Suppressor macrophage treated with lipopolysaccharide for 4 hours (primary cell): ENCODE measurements at places on chromosomes 12 and 14.

DNA sequence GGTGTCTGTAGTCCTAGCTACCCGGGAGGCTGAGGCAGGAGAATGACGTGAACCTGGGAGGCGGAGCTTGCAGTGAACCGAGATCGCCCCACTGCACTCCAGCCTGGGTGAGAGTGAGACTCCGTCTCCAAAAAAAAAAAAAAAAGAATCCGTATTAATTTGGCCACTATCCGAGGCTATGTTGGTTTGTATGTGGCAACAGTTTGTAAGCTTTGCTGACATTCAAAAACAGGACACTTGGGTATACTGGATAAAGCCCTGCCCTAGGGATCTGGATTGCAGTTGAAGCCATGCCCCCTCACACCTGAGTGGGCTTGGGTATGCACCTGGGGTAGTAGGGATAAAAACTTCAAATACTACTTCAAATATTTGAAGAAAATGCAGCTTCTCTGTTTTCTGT lies 14.5 kb downstream of the IFNG-AS1 start:
- DNase-seq, result no peak

DNA sequence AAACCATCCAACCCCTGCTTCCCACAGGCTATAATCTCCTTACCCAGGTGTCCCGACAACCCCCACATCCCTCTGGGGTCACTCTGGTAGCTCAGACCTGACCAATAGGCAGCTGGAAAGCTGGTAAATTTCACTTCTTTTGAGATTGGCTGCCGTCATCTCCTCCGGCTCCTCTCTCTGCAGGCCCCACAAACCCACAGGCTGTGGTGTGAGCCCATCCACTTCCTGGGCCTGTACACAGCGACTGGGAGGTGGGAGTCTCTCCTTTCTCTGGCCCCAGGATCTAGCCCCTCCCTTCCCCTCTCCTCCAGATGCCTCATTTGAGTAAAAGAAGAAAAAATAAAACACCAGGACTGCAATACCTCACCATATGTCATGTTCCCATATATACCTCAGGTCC lies 709 bp downstream of the INHBC start:
- DNase-seq, result no peak

DNA sequence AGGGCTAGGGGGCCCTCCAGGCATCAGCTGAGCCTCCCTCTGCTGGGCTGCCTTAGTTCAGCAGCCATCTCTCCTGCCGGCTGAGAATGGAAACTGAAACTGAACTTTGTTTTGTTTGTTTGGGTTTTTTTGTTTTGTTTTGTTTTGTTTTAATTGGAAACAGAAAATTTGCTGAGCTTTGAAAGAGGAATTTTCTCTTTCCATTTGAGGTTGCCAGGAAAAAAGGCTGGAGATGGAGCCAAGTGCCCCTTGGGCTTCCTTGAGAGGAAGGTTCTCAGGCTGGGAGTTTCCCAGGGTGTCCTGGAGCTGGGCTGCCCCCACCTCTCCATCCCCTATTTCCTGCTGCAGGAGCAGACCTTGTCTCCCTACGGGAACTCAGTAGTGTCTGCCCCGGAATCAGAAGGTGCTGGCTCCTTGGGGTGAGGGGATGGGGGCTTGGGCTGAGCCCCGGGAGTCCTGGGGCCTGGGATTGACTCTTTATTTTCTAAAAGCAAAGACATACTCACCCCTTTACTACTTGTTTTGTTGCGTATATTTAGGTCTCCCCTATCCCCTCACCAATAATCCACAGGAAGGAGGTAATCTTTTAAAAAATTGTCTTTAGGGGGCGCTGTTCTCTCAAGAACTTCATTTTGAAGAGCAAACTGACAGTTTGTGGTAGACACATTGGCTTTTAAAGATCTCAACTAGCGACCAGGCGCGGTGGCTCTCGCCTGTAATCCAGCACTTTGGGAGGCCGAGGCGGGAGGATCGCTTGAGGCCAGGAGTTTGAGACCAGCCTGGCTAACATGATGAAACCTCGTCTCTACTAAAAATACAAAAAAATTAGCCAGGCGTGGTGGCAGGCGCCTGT lies 21.3 kb upstream of the OASL start:
- DNase-seq, result peak; percentile 91

DNA sequence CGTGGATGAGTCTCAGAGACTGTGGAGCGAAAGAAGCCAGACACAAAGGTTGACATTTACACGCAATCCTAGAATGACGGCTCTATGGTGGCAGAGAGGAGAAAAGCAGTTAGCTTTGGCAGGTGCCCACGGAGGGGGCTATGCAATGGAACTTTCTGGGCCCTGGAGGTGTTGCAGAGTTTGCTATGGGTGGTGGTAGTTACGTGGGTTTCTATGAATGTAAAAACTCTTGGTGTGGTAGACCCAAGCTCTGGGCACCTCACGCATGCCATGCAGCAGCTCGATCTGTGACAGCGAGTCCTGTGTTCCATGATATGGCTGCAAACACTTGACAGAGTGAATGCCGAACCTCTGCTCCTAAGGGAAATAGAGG lies 5.0 kb upstream of the INF2 start:
- DNase-seq, result no peak

- DNase-seq, result no peak
These were observed 8.2 kb downstream of the BRI3BP start for GRCh38 chr12:125001636-125002035.

- DNase-seq, result no peak
These were observed 114.3 kb downstream of the PPM1A start for GRCh38 chr14:60363275-60363674.
